Fibroblast of gingiva (primary cell): ENCODE measurements at places on chromosomes 7 and 10.

GRCh38 chr10:125557801-125558505 lies 125.0 kb downstream of the TEX36 start:
- DNase-seq, result no peak

- no peak for DNase-seq
Measured at GRCh38 chr10:6333086-6333485, 130.4 kb downstream of the PFKFB3 start.

- DNase-seq, result no peak
Measured at GRCh38 chr10:37643187-37643586, 214.2 kb downstream of the ZNF248 start.

- peak; percentile 68 for DNase-seq
Measured at GRCh38 chr7:23462846-23463245, 7.4 kb downstream of the IGF2BP3 start.

- DNase-seq, result no peak
Measured at GRCh38 chr7:70334871-70335270, 736.6 kb downstream of the AUTS2 start.

DNA sequence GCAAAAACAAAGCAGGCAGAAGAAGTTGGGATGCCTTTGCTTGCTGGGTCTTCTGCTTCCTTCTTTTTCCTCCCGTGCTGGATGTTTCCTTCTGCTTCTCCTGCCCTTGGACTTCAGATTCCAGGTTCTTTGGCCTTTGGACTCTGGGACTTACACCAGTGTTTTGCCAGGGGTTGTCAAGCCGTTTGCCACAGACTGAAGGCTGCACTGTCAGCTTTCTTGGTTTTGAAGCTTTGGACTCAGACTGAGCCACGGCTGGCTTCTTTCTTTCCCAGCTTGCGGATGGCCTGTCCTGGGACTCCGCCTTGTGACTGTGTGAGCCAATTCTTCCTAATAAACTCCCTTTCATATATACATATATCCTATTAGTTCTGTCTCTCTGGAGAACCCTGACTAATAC lies 11.3 kb upstream of the LCOR start:
- DNase-seq, result no peak

DNA sequence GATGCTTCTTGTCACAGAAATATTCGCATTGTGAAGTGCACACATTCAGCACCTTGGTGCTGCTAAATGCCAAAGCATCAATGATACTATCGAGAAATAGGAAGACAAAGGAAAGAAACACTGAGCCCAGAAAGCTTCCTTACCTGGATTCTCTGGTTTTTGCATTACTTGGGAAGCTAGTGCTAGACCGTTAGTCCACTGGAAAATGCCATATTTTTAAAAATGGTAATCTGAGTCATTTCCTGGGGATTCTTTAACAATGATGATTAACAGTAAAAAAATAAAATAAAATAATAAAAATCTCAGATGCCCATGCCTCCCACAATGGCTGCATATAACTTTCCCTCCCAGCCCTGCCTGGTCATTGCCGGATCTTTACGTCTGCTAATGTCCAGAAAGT lies 420.1 kb upstream of the MGMT start:
- DNase-seq, result no peak

GRCh38 chr10:43816351-43817321 lies 168.0 kb upstream of the ZNF32 start:
- no peak for DNase-seq

GRCh38 chr7:128908750-128909624 lies 1.5 kb downstream of the KCP start:
- no peak for DNase-seq

DNA sequence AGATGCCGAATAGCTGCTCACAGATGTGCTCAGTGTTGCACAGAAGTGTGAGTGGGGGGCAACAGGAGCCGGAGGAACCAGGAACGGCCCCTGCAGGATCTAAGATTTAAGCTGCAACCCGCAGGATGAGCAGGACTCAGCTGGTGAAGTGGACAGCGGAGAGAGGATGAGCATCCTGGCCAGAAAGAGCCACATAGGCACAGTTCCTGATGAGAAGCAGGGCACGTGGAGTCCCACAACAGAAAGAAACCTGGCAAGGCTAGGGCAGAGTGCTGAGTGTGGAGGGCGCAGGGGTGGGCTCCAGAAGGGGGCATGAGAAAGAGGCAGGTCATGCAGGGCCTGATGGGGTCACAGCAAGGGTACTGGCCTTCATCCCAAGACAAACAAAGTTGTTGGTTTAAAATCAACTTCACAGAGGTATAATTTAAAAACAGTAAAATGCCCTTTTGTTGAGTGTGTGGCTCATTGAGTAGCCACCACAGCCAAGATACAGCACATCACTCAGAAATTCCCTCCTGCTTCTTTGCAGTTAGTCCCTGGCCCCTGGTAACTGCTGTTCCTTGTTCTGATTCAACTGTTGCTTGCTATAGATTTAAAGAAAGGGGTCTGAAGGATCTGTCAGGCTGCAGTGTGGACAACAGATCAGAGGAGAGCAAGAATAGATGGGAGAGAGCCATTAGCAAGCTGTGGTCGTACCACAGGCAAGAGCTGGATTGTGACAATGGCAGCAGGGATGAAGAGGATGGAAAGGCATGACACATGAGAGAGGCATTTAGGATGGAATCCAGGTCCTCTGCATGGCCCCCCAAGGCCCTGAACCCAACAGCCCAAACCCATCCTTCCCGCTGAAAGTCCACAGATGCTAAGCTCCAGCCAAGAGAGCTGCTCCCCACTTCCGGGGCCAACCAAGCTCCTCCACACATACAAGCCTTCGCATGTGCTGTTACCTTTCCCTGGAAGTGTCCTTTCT lies 53.1 kb upstream of the OSBPL3 start:
- DNase-seq, result no peak

- no peak for DNase-seq
Measured at GRCh38 chr10:4623200-4623599, 202.8 kb upstream of the AKR1E2 start.

- no peak for DNase-seq
Measured at GRCh38 chr10:79981450-79982361, 32.8 kb upstream of the SFTPD start.

- DNase-seq, result peak; percentile 89
Measured at GRCh38 chr10:3805201-3805790, 20.3 kb upstream of the KLF6 start.

DNA sequence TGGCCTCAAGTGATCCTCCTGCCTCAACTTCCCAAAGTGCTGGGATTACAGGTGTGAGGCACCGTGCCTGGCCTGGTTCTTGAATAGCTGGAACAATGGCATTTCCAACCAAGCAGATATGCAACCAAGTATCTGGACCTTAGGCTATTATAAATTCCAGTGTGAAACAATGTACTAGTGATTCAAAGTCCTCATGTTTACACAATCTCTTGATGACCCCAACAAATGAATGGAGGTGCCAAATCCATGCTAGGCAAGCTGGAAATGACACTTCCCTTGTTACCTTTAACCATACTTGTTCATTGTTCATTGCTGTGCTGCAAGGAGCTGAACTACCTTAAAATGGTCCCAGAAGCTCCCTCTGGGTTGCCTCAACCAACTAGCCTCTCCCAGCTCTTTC lies 282.2 kb upstream of the KLF14 start:
- no peak for DNase-seq

DNA sequence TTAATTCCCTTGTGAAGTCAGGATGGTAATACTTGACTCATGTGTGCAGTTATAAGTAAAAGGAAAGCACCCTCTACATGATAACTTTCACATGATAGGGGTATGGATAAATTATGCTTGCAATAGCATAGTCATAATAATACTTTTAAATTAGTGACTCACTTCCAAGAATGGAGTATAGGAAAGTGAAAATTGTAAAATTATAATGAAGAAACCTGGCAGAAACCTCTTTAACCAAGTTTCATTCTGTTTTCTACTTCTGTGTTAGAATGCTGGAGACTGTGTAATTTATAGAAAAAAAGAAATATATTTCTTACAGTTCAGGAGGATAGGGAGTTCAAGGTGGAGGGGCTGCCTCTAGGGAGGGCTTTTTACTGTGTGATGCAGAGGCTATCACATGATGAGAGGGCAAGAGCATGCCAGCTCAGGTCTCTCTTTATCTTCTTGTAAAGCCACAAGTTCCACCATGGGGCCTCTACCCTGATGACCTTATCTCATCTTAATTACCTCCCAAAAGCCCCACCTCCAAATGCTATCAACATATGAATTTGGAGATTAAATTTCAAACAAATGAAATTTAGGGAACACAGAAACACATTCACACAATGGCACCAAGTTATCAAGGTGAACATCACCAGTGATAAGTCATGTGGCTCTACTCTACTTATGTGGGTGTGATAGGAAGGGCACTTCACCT lies 43.2 kb downstream of the HDAC9 start:
- no peak for DNase-seq

- DNase-seq, result no peak
Measured at GRCh38 chr7:38798552-38799267, 110.3 kb downstream of the VPS41 start.

- DNase-seq, result no peak
Measured at GRCh38 chr10:21599582-21599981, 65.5 kb downstream of the MLLT10 start.

DNA sequence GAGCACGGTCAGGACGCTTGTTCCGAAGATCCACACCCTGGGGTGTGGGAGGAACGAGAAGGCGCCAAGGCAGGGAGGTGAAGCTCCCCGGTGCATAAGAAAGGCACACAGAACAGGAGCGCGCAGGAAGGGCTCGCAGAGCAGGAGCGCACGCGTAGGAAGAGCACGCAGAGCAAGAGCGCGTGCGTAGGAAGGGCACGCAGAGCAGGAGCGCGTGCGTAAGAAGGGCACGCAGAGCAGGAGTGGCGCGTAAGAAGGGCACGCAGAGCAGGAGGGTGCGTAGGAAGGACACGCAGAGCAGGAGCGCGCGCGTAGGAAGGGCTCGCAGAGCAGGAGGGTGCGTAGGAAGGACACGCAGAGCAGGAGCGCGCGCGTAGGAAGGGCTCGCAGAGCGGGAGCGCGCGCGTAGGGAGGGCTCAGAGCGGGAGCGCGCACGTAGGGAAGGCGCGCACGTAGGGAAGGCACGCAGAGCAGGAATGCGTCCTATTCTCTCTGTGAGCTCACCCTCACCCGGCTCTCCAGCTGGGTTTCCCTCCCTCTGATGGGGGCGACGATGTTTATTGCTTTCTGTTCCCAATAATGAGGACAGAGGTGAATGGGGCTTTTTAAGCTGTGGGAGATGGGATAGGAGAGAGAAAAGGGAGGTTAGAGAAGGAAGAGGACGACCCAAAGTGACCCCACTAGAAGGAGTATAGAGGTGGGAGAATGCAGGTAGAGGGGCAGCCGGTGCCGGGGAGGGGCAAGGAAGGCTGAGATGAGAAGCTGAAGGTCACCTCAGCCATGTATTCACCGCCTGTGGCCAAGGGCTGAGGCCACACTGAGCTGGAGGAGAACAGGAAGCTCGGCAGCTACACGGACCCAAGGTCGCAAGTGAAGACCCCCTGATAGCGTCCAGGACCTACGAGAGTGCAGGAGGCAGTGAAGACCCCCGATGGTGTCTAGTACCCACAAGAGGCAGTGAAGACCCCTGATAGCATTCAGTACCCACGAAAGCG lies 423.2 kb downstream of the PTPRN2 start:
- no peak for DNase-seq

- no peak for DNase-seq
Measured at GRCh38 chr7:56062382-56062781, 1.7 kb upstream of the SUMF2 start.

- DNase-seq, result no peak
Measured at GRCh38 chr10:71648254-71648932, 71.2 kb downstream of the C10orf105 start.

GRCh38 chr10:71621231-71622153 lies 98.1 kb downstream of the C10orf105 start:
- no peak for DNase-seq

- DNase-seq, result peak; percentile 83
Measured at GRCh38 chr7:19133886-19134285, 11.3 kb downstream of the FERD3L start.

DNA sequence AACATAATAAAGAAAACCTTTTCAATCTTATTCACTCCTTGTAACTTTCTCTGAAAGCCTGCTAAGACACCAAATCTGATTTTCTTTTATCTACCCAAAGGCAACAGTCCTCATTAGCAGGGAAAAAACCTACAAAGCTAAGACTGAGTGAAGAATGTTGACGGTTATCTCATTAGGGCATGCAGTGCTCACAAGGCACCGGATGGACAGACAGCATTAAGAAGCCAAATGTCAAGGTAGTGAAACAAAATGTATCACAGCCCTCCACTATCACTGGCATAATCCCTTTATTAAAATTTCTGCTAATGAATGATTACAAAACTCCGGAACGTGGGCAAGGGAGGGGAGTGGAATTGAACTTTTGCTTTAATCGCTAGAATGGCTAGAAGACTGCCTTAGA lies 442.8 kb downstream of the NEBL start:
- no peak for DNase-seq

GRCh38 chr7:70267381-70268120 lies 669.3 kb downstream of the AUTS2 start:
- no peak for DNase-seq

- no peak for DNase-seq
Measured at GRCh38 chr7:138690495-138690894, 10.7 kb downstream of the SVOPL start.

DNA sequence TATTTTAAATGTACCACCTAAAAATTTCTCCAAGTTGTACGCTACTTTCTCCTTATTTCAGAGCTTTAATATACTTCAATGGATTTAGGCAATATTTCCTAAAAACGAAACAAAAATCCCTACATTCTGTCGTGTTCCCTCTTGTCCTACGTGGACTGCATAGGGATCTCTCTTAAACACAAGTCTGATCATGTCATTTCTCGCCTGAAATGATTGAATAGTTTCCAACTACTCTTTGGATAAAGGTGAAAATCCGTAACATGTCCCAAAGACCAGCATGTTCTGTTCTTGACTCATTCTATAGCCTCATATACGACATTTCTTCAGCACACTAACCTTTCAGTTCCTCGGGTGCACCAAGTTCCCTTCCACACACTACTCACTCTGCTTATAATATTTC lies 17.7 kb upstream of the TPK1 start:
- DNase-seq, result no peak

- peak; percentile 29 for DNase-seq
Measured at GRCh38 chr10:117004227-117005025, 561 bp downstream of the SHTN1 start.

GRCh38 chr10:98415731-98416119 lies 743 bp upstream of the PYROXD2 start:
- DNase-seq, result no peak

DNA sequence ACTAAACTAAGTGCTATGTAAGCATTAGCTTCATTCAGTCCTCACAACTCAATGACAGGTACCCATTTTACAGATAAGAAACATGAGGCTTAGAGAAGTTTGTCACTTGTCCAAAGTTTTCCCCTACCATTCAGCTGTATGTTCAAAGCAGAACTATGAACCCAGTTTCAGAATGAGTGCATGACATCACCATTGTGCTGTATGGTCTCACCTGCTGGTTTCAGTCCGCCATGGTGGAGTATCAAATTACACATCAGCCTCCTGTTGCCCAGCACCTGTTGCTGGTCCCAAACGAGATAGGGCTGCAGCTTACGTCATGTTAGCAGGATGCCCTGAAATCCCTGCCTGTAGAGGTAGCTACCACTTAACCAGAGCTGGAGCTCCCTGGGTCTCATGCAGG lies 95.0 kb downstream of the DYNC1I1 start:
- DNase-seq, result no peak

- no peak for DNase-seq
Measured at GRCh38 chr10:112344261-112344660, 29.7 kb upstream of the ACSL5 start.

- no peak for DNase-seq
Measured at GRCh38 chr10:48282829-48283228, 8.3 kb upstream of the FRMPD2 start.

- no peak for DNase-seq
Measured at GRCh38 chr7:144736880-144737493, 98.9 kb downstream of the TPK1 start.

GRCh38 chr7:97006055-97006815 lies 882 bp downstream of the DLX6 start:
- peak; percentile 15 for DNase-seq
